ENCODE measurements at places on chromosomes 7 and 10. TPM values are rescaled to one million over a fixed set of nuclear protein-coding genes. Genes with fewer than 3 reads are reported as not detected.

STRIP2 gene
- 0.94 TPM for total RNA-seq

DNA sequence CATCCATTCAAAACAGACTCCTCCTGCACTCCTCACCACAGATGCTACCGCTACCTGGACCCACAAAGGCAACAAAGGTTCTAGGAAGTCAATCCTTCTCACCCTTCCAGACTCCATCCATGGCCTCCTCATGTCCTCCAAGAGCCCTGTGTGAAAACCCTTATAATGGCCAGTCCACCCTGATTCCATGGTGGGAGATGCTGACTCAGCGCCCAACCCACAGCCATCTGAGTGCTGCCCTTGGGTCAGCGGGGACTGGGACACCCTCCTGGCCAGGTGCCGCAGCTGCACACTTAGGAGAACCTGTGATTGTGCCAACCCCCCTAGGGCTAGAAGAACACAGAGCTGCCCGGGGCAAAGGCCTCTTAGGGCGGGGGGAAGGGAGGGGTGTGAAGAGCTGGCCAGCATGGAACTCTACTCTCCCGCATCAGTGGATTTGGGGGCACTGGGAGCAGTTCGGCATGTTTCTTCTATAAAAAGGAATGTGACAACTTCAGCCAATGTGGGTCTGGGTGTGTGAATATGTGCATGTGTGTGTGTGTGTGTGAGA lies 25.4 kb downstream of the TMEM273 start:
- no peak for DNase-seq

TMEM196 gene
- total RNA-seq, result 10.1 TPM

- no peak for DNase-seq
These were observed 13.4 kb upstream of the PRF1 start for GRCh38 chr10:70615784-70616522.

- DNase-seq, result no peak
These were observed 51.3 kb upstream of the FRMD4A start for GRCh38 chr10:14382022-14382421.

ATG9B gene
- 1.9 TPM for total RNA-seq

DNA sequence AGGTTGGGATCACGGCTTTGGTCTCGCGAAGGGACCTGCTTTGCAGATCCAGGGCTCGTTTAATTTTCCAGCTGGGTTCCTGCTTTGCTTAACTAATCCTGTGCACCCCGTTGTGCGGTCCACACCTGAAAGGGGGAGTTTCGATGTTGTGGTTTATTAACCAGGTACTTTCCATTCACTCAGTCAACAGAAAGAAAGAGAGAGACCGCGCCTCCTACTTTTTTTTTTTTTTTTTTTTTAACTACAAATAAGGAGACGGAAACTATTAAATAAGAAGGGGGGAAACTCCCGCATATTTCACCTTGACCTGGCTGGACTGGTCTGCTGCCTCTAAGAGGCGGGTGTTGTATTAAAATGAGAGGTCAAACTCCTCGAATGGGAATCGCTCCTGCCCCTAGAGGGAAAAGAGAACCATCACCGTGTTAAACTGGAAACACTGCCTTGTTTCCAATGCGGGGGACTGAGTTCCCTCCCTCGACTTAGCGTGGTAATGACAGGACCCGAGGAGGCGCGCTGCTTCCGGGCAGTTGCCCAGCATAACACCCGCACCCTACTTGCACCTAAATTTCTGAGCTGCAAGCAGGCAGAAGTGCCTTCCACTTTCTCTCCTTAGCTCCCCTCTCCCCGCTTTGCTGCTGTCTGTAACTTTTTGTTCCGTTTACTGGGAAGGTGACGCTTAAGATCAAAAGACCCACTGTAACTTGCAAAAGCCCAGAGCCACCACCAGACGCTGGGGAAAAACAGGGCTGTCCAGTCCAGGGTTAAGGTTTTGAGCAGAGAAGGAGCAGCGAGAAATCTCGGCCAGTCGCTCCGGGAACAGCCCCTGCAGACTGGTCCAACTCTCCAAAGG lies 1.1 kb upstream of the ITGB8 start:
- DNase-seq, result peak; percentile 75

GRCh38 chr7:17620566-17620965 lies 319.7 kb downstream of the SNX13 start:
- no peak for DNase-seq

- peak; percentile 15 for DNase-seq
These were observed 33.8 kb downstream of the IL15RA start for GRCh38 chr10:5943536-5943935.

DNA sequence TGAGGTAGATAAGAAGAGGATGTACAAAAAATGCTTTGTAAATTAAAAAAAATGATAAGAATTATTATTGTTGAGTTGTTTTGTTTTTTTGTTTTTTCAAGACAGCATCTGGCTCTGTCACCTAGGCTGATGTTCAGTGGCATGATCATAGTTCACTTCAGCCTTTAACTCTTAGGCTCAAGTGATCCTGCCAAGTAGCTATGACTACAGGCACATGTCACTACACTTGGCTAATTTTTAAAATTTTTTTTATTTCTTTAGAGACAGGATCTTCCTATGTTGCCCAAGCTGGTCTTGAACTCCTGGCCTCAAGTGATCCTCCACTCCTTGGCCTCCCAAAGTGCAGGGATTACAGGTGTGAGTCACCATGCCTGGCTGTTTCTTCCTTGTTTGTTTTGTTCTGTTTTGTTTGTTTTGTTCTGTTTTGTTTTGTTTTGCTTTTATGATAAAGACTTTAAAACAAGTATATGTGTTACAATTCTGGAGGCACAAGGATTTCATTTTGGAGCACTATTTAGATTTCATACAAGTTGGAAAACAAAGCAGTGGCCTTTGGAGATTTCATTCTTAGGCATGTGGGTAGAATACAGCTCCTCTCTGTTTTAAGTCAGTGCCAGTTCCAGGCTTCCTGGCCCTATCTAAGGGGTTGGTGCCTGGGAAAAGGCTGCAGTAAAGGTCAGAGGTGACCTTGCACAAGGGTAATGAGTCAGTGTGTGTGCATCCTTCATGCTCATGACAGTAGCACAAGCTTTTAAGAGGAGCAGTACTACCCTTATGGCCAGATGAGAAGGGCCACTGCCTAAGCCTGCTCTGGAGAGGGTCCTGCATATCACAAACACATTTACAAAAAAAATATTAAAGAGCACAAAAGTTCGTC lies 17.9 kb downstream of the FGFBP3 start:
- no peak for DNase-seq

GRCh38 chr7:114787556-114787955 lies 134.3 kb upstream of the MDFIC start:
- no peak for DNase-seq

GPR85 gene
- total RNA-seq, result 272 TPM

DNA sequence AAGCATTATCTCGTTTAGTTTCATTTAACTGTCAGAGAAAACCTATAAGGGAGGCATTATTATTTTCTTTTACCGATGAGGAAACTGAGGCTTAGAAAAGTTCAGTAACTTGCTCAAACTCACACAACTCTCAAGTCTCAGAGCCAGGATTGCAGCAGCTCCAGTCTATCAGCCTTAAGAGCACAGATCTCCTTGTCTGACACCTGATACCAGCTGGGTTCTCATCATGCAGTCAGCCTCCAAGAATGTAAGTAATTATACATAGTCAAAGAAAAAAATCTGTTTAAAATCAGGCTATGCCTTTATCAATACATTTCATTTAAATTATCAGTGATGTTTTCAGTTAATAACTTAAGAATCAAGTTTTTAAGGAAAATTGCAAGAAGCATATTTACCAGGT lies 236.6 kb upstream of the TCF7L2 start:
- DNase-seq, result no peak

- DNase-seq, result no peak
These were observed 52.6 kb upstream of the FAM180A start for GRCh38 chr7:135801045-135801693.

DNA sequence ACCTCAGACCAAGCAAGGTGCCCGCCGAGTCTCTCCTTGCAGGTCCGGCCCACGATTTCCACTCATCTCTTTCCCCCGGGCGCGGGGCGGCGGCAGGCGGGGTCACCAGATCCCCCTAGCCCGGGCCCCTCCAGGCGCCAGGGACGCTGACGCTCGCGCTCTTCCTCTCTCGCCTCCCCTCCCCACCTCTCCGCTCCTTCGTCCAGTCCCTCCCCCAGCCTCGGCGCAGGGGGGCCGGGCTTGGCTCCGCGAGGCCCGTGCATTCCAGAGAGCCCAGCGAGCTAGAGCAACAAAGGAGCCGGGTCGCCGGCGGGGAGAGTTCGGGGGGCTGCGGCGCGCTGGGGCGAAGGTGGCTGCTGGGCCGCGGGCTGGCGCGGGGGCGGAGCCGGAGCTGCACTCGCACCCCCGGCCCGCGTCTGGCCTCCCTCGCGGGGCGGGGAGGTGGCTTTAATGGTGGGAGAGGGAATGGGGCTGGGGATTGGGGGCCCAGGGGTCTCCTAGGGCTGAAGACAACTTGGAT lies at the start of gene SMO:
Gene SMO, plus strand, starts transcription at position 262 of the 520 bp plus-strand sequence. CDS start 519 bp downstream, outside the sequence.
- no peak for DNase-seq

DNA sequence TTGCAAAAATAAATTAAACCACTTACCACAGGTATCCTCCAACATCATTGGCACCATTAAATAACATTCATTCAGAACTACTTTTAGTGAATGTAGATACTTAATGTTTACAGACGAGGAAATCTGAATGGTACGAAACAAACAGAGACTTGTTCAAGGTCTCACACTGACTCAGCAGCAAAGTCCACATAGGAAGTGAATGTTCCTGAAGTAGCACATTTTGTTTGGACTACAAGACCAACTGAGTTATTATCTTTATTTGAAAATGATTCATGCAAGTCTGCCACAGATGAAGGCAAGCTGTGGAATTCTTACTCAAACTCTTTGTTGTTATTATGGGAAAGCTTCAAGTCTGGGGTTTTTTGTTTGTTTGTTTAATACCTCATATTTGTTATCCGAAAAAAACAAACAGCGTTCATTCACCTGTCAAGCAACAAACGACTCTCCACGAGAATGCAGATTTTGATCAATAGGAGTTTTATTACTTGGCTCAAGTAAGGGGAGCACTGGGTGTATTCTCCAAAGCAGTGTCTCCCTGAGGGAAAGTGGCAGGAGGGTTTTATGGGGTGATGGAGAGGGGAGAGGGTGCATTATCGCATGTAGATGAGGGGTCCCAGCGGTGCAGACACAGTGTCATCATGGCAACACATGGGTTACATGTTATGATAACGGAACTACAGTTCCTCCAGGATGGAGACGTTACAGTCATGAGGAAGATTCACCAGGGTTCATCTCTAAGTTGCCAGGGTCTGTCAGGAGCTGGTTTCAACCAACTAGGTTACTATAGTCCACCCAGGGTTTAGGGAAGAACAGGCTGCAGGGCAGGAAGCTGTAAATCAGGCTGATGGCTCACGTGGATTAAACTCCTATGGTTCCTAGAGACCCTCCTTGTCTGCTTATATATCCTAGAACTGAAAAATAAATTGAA lies 147.7 kb upstream of the AKR1E2 start:
- no peak for DNase-seq

GRCh38 chr10:104440221-104440620 lies 86.6 kb downstream of the CFAP58 start:
- no peak for DNase-seq

SPDYE5 gene
- total RNA-seq, result not detected

GRCh38 chr7:106766551-106766950 lies 98.5 kb upstream of the PIK3CG start:
- DNase-seq, result no peak

CHAT gene
- total RNA-seq, result 0.62 TPM

CCL24 gene
- not detected for total RNA-seq

GRCh38 chr10:37125191-37125732 lies at the start of gene ANKRD30A:
Gene ANKRD30A, plus strand, starts transcription at chr10:37125598. Its CDS starts 190 bp downstream, at chr10:37125788.
- DNase-seq, result no peak

GRCh38 chr7:122803323-122803722 lies 82.9 kb downstream of the CADPS2 start:
- peak; percentile 10 for DNase-seq

CYP2C19 gene
- total RNA-seq, result 0.16 TPM

- no peak for DNase-seq
These were observed 141.3 kb upstream of the KLF14 start for GRCh38 chr7:130875265-130875741.

SCIN gene
- total RNA-seq, result 1.6 TPM

- DNase-seq, result no peak
These were observed 85.0 kb downstream of the PTN start for GRCh38 chr7:137258552-137258951.

DNA sequence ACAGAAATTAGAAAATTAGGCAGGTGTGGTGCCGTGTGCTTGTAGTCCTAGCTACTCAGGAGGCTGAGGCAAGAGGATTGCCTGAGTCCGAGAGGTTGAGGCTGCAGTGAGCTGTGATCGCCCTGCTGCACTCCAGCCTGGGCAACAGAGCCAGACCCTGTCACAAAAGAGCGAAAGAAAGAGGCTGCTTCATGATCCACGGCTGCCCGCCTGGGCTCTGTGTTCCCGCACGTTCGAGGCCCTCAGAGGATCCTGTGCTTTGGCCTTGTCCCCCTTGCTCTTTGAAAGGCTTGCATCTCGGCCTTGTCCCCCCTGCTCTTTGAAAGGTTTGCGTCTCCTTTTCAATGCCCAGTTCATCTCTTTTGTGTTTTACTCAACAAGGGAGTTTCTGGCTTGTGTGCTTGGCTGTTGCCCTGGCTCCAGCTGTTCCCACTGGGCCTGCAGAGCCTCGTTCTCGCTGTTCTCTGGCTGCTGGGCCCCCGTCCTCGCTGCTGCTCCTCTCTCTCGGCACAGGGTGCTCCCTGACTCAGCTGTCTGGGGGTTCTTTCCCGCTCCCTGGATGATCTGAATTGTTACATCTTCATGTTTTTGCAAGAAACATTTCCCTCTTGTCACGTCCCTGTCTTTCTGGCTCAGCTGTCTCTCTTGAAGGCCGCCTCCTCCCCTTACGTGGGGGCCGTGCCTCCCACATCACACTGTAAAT lies 45.1 kb upstream of the INPP5A start:
- peak; percentile 26 for DNase-seq

- no peak for DNase-seq
These were observed 8.3 kb downstream of the TRPV6 start for GRCh38 chr7:142876991-142877910.

- DNase-seq, result no peak
These were observed 94.0 kb downstream of the DIP2C start for GRCh38 chr10:595473-595872.

GRCh38 chr10:129900825-129901224 lies 63.2 kb downstream of the EBF3 start:
- DNase-seq, result no peak

DNA sequence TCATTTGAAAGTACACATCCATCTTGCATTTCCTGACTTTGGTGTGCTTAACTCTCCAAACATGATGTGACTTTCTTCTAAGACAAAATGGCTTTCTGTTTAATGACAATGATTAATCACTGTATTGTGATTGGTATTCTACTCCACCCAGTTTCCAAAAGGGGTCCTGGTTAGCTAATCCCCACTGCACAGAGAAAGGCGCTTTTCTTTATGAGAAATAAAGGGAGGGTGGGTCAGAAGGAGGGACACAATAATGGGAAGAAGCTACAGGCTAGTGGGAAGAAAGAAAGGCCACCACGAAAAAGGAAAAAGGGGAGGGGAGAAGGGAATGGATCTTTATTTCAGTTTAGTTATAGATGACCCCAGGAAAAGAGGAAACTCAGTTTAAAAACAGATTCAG lies 69.2 kb downstream of the PRTFDC1 start:
- no peak for DNase-seq
